Lower lobe of right lung (tissue), 2 donors: ENCODE measurements at places on chromosomes 4 and X. TPM values are rescaled to one million over a fixed set of nuclear protein-coding genes. Genes with fewer than 3 reads are reported as not detected.

SLITRK4 gene
- total RNA-seq, result 0.74 TPM

RAB41 gene
- not detected for total RNA-seq

GRCh38 chr4:155099231-155099630 is 109.2 kb upstream of the NPY2R start:
- H3K4me3 ChIP-seq, result no peak overlapping the region
- H3K36me3 ChIP-seq, result no peaks in the 10 kb centered on the region
- no peak overlapping the region for H3K27ac ChIP-seq
- no peaks in the 10 kb centered on the region for H3K4me1 ChIP-seq
- DNase-seq, result no peak
- no peaks in the 10 kb centered on the region for H3K27me3 ChIP-seq

DNA sequence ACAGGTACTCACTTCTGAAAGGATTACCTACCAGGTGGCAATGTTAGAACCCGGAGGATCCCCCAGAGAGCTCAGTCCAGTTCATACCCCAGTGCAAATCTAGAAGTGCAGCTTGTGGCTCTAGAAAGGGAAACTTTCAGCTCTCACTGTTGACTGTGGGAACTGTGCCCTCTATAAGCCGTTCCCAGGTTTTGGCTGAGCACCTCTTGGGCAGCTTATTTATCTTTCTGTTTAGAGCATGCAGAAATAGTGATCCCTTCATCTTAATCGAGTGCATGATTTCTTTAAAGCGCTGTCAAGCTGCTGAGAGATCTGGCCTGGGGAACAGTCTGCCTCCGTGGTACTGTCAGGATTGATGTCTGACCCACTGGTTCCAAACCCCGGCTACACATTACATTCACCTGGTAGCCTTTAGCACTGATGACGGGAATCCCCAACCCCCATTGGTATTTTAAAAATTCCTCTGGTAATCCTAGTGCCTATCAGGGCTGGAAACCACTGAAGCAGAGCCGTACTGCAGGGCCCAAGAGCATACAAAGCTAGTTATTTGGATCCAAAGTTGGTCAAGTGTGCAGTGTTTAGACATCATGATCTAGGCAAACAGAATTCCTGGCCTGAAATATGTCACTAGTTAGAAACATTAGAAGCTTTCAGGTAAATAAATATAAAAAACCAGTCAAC is 103.2 kb downstream of the KLHL8 start:
- DNase-seq, result no peak
- H3K27me3 ChIP-seq, result no peaks in the 10 kb centered on the region
- peak overlapping the region; percentile 37 for H3K27ac ChIP-seq
- peaks cover 80% of the 10 kb centered on the region for H3K36me3 ChIP-seq
- peaks cover 34% of the 10 kb centered on the region for H3K4me1 ChIP-seq

- no peak for DNase-seq
- H3K27me3 ChIP-seq, result peaks cover 30% of the 10 kb centered on the region
- H3K27ac ChIP-seq, result no peak overlapping the region
- H3K4me3 ChIP-seq, result no peak overlapping the region
- no peaks in the 10 kb centered on the region for H3K4me1 ChIP-seq
These were observed 81.1 kb downstream of the PPP2R2C start for GRCh38 chr4:6391186-6391851.

DNA sequence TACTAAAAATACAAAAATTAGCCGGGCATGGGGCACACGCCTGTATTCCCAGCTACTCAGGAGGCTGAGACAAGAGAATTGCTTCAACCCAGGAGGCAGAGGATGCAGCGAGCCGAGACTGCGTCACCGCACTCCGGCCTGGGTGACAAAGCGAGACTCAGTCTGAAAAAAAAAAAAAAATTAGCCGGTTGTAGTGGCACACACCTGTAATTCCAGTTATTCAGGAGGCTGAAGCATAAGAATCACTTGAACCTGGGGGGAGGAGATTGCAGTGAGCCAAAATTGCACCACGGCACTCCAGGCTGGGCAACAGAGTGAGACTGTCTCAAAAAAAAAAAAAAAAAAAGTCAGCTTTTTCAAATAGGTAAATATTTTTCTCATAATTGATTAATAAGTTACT is 71.9 kb downstream of the WDFY3 start:
- H3K36me3 ChIP-seq, result peaks cover 6% of the 10 kb centered on the region
- H3K27me3 ChIP-seq, result no peaks in the 10 kb centered on the region

DNA sequence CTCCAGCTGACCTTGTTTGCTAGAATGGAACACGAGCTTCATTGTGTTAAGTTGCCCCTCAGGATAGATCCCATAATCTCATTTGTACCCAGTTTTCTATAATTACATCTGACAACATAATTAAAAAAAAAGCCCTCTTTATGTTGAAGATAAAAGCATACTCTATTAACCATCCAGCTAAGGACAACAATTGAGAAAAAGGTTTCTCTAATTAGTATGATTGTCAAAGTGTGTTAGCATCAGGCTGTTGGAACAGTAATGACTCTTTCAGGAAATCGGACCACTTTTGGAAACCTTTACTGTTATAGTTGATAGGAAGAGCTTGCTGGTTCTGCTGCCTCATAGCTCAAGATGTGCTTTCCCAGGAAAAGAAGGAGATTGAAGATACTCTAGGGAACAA is 172.6 kb downstream of the FHIP1A start:
- no peaks in the 10 kb centered on the region for H3K27me3 ChIP-seq
- H3K4me3 ChIP-seq, result no peak overlapping the region
- H3K36me3 ChIP-seq, result no peaks in the 10 kb centered on the region

DNA sequence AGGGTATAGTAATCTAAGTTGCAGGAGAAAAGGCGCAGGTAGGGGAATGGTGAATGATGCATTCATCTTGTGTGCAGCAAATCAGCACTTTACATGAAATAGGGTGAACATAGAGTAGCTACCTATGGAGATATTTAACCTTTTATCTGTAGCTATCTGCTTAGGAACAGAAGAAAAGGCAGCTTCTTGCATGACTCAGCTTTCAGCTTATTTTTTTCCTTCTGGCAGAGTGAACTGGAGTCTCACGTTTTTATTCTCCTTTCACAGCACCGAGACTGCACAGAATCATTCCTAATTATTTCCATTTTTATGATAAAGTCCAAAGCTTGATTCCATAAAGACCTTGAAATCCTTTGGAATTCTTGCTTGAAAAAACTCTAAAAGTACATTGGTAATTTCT is 4.8 kb upstream of the SCOC start:
- H3K36me3 ChIP-seq, result no peaks in the 10 kb centered on the region
- H3K27me3 ChIP-seq, result no peaks in the 10 kb centered on the region
- H3K27ac ChIP-seq, result no peak overlapping the region
- H3K4me3 ChIP-seq, result no peak overlapping the region
